SJSA1 (cell line): ENCODE measurements at places on chromosomes 12 and 14.

DNA sequence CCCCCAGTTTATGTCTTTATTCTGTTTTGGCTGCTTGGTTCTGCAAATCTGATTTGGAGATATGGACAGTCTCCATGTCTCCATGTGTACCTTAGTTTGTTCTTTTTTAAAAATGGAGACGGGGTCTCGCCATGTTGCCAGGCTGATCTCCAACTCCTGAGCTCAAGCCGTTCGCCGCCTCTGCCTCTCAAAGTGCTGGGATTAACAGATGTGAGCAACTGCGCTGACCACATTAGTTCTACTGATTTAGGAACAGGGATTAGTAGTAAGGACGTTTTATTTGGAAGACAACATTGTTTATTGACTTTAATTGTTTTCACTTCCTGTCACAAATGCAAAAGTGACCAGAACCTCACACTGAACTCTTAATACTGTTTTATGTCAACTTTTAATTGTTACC is 14.7 kb downstream of the AEBP2 start:
- no peaks in the 10 kb centered on the region; the same call in 1 of the 2 replicates for H3K4me1 ChIP-seq
- no peak for DNase-seq
- no peak overlapping the region for H3K4me3 ChIP-seq
- H3K27ac ChIP-seq: no peak overlapping the region
- H3K36me3 ChIP-seq: no peaks in the 10 kb centered on the region

DNA sequence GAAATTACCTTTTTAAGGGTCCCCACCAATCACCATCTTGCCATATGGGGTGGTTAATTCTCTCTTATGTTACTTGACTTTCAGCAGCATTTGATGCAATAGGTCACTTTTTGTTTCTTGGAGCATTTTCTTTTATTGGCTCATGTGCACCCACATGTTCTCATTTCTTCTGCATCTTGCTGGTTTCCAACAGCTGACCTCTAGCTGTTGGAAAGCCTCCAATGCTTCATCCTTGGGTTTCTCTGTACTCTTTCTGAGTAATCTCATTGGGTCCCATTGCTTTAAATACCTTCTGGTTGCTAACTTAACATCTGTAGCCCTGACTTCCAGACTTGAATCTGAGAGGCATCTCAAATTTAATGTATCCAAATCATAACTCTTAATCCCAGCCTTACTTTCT is 116.8 kb downstream of the CRADD start:
- H3K4me1 ChIP-seq: peaks cover 18% of the 10 kb centered on the region
- H3K27me3 ChIP-seq: no peaks in the 10 kb centered on the region
- no peak overlapping the region for H3K27ac ChIP-seq
- DNase-seq: no peak
- no peaks in the 10 kb centered on the region for H3K36me3 ChIP-seq

GRCh38 chr12:127781336-127781735 is 485.6 kb upstream of the TMEM132C start:
- DNase-seq: no peak
- no peaks in the 10 kb centered on the region for H3K27me3 ChIP-seq
- H3K36me3 ChIP-seq: no peaks in the 10 kb centered on the region
- H3K4me3 ChIP-seq: no peak overlapping the region

DNA sequence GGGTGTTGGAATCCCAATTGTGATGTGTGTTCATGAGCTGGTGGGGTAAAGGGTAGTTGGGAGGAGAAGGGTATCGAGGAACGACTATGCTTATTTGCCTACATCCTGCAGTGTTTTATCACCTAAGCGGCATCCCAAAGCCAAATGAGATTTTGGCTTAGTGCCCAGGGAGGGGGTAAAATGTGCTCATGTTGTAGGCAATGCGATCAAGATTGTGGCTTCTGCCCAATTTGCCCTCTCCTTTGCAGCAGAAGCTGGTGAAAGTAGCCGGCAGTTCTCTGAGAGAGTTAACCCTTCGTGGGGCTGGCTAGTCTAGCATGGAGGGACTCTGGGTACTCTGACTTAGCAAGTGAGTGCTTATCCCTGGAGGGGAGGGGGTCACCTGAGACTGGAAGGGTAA is 753 bp downstream of the RPH3A start:
- no peaks in the 10 kb centered on the region for H3K4me1 ChIP-seq
- no peaks in the 10 kb centered on the region for H3K27me3 ChIP-seq
- H3K36me3 ChIP-seq: no peaks in the 10 kb centered on the region
- no peak overlapping the region for H3K27ac ChIP-seq

- H3K27ac ChIP-seq: no peak overlapping the region; the same call in 1 of the 2 replicates
- peak; percentile 27 for DNase-seq
- no peaks in the 10 kb centered on the region for H3K36me3 ChIP-seq
Measured at GRCh38 chr12:124581307-124582107, 14.1 kb upstream of the NCOR2 start.
